Stimulated activated CD4-positive, alpha-beta T cell treated with anti-CD3 and anti-CD28 coated beads, TNF-alpha, amount 100 ng/mL, for 1 hour (primary cell): ENCODE measurements at places on chromosomes 1 and 21.

GRCh38 chr1:24329331-24329730, 10.2 kb downstream of the GRHL3 start:
- DNase-seq = no peak

GRCh38 chr1:5985250-5985649, 7.0 kb downstream of the NPHP4 start:
- DNase-seq = no peak

GRCh38 chr1:36768486-36769178, 265.7 kb downstream of the GRIK3 start:
- no peak for DNase-seq

DNA sequence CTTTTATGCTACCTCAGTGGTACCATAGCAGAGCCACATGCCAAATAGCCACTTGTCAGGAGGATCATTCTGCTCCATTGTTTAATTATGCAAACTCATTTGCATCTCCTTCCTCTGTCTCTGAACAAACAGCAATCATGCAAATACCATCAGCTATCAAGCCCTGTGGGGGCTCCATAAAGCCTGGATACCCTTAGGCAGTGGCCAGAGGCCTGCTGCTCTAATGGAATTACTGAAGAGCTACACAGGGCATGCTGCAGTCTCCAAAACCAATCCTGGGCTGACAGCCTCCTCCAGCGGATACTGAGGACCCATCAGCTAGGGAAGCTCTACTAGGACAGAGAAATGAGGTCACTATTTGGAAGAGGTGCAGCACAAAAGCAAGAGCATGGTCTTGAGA, 376.3 kb downstream of the KCNH1 start:
- DNase-seq = no peak

DNA sequence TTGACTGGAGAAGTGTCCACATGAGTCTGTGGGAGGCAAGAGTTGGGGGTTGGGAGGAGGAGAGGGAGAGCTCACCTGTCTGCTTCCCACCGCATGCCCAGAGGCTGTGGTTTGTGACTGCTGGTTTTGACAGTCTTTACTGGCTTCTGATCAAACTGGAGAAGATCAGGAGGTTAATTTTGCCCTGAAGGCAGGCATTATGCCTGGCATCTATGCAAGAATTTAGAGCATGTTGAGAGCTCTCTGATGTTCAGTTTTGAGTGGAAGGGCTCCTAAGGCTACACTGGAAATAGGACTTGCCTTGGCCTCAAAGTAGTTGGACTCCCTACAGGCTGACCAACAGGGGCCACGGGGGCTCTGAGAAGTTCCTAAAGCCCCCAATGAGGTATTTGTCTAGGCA, 101.6 kb downstream of the TLR5 start:
- no peak for DNase-seq

DNA sequence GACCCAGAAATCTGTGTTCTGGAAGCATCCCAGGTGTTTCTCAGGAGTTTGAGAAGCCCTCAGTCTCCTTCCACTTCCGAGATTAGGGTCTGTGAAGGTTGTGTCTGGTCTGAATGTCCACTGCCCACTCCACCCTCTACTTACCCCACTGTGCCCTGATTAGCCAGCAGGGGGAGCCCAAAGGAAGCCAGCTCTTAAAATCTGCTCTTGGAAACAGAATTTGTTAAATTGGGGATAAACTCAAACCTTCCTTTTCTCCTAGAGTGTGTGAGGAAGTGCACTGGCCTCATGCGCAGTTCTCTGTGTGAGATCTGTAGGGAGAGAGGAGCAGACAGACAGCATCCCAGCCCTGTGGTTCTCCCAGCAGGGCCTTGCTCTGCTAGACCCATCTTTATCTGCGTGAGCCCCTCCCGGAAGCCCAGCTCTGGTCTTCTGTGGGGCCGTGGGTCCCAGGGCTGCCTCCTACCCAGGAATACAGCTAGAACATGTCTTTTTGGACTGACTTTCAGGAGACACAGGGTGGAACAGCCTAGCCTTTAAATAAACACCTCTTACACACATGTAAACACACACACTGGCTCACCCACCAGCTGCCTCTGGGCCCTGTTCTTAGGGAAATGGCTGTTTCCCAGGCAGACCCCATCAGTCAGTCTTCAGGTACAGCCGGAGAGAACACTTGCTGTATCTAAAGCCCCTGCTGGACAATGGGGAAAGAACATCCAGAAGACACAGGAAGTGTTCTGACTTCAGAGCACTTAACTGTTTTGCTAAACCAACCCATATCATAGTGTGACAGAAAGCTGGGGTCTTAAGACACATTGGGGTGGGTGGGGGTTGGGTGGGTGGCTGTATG, 52.2 kb downstream of the SMYD2 start:
- no peak for DNase-seq
